ENCODE measurements at places on chromosomes 3 and 15.

DNA sequence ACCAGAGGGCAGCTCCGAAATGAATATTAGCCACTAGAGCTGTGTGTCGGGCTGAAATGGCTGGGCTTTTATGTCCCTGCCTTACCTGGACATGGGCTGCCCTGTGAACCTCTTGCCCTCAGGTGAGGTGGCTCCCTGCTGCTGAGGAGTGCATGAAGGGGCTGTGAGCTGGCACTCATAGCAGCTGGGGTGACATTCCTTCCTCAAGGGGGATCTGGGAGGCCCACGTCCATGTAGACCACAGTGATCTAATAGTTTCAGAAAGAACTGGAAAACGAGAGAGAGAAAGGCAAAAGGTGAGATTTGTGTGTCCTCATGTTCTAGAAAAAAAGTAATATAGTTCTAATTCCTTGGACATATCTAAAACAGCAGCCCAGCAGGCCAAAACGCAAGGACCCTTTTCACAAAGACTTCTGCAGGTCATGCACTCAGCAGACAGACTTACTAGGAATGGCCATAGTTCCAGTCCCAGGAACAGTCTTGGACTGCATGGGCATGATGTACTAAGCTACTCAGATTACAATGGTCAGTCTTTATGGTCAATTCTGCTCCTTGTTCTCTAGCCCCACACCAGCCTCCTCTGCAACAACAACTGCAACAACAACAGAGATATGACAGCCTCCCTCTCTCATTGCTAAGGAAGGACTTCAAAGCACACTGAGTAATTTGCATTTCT lies 10.8 kb upstream of the SLC24A5 start:
- DNase-seq: no peak

DNA sequence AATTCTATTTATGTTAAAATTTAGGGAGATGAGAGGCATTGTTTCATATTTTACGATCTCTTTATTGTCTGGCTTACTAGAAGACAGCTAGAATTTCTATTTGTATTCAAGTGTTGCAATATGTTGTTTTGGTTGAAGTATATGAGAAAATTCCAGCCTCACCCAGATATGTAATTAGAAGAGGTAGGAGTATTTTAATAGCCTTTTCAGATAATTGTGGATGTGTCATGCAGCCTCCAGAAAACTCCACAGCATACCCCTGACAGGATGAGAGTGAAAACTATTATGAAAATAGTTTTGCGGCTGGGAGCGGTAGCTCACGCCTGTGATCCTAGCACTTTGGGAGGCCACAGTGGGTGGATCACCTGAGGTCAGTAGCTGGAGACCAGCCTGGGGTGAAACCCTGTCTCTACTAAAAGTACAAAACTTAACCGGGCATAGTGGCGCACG lies 21.5 kb upstream of the USP3 start:
- no peak for DNase-seq

DNA sequence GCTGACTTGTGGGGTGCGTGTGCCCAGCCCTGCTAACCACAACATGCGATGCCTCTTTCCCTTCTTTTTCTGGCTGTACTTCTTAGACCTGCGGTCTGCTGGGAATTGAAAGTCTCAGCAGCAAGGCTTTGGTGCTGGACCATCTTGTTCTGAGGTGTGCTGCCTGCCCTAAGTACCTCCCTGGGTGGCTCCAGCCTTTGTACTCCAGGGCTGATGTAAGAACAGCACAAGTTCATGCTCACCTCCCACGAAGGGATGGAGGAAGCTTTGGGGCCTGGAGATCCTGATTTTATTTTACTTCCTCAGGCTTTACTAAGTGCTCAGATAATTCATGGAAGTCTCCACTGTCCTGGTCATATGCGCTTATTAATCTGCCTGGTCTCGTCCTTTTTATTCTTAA lies 28.9 kb downstream of the FAM43A start:
- no peak for DNase-seq

GRCh38 chr3:127287840-127288239 lies at the start of gene PRR20G:
Gene PRR20G, minus strand, starts transcription at chr3:127288046. Its CDS starts 681 bp downstream, at chr3:127287365.
- no peak for DNase-seq

DNA sequence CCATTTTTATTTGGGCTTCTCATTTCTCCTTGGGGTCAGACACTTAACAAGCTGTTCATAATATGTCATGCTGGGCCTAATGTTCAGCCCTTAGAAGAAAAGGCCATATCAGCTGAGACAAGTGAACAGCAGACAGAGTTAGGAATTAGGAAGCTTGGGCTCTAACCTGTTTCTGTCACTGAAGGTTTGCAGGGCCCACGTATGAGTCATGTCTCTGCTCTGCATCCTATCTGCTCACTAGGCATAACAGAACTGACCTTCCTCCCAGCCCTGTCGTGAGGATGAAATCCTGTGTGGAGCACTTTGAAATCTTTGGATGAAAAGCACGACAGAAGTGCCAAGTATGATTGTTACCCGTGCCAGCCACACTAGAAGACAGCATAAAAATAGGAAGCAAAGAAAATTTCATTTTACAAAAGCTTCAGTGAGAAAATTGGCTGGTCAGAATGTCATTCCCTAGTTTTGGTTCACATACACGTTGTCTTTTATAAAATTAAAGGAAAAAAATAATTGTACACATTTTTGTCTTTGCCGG lies 26.5 kb upstream of the CD47 start:
- DNase-seq: no peak

GRCh38 chr3:132017137-132017536 lies 17.7 kb downstream of the CPNE4 start:
- DNase-seq: no peak

DNA sequence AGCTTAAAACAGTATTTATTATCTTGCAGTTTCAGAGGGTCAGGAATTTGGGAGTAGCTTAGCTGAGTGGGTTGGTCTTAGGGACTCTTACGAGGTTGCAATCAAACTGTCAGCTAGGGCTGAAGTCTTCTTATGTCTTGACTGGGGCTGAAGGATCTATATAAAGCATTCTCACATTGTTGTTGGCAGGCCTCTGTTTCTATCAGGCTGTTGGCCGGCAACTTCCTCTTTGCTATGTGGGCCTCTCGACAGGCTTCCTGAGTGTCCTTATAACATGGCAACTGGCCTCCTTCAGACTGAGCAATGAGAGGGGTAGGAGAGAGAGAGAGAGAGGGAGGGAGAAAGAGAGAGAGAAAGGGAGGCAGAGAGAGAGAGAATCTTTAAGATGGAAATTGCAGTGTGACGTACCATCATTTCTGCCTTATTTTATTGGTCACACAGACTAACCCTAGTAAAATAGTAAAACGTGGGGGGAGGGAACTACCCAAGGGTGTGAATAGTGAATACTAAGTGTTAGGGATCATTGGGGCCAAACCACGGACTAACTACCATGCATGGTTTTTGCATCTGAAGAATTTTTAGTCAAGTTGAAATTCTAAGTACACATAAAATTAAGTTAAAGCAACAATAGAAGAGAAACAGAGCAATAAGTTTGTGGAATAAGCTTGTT lies 16.1 kb downstream of the FGF7 start:
- no peak for DNase-seq

DNA sequence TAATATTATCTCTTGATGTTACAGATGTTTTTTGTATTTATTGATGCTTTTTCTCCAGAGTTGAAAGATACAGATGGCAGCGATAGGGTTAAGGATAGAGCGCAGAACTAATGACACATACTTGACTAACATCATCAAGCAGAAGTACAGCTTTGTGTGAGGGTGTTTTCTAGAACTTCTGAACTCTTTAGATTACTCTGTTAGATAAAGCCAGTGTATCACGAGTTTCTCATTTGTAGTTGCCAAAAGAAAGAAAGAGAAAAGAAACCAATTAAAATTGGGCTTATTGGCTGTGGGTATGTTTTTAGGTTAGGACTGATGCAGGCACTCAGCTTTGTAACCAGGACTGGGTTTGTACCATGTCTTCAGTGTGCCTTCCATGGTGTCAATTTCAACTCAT lies 6.6 kb upstream of the GPR171 start:
- no peak for DNase-seq

DNA sequence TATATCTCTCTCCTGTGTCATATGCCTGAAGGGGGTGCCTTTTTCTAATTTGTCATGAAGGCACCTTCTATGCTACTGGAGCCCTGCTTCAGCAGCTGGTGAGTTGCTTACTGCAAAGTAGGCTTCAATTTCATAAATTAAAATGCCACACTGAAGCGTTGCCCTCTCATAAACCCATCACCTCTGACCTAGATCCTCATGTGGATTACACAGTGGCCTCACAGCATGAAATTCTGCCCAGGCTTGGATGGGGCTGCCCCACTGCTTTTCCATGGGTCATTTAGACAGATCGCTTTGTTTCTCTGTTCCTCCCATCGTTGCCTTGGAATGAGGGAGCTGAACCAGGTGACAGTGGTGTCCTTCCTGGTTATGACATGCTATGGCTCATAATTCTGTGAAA lies 131.2 kb downstream of the RPL22L1 start:
- DNase-seq: no peak
